ENCODE measurements at places on chromosomes 16 and 17. TPM values are rescaled to one million over a fixed set of nuclear protein-coding genes. Genes with fewer than 3 reads are reported as not detected.

The HEATR9 gene
- total RNA-seq = not detected

- H3K4me1 ChIP-seq = no peaks in the 10 kb centered on the region
- H3K27ac ChIP-seq = no peak overlapping the region
- H3K27me3 ChIP-seq = no peaks in the 10 kb centered on the region
- no peak for DNase-seq
Observed at GRCh38 chr16:89623511-89624261, 10.2 kb downstream of the DPEP1 start.

The MAPT gene
- total RNA-seq = 0.34 TPM

GRCh38 chr16:88346680-88347505, 35.9 kb upstream of the ZNF469 start:
- H3K27ac ChIP-seq = no peak overlapping the region
- no peak overlapping the region for H3K4me3 ChIP-seq
- no peaks in the 10 kb centered on the region for H3K36me3 ChIP-seq
- no peaks in the 10 kb centered on the region for H3K4me1 ChIP-seq

GRCh38 chr16:3074860-3075522, 9.6 kb downstream of the IL32 start:
- no peaks in the 10 kb centered on the region for H3K4me1 ChIP-seq
- no peaks in the 10 kb centered on the region for H3K36me3 ChIP-seq
- H3K27me3 ChIP-seq = no peaks in the 10 kb centered on the region

DNA sequence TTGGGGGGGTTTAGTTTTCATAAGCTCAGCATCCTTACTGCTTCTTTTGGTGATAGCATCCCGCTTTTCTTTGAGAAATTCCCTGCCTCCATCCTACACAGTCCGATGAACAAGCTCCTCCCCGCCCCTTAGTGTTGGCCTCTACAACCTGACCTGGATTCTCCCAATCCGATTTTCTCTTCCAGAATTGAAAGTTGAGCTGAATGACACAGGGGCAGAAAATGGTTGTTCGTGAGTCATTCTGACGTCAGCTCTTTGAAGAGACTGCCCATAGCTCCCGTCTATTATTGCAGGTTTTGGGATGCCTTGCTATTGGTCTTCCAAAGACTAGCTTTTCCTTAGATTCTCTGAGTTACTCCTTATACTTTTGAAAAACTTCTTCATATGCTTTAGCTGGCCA, 279.7 kb downstream of the SLC39A11 start:
- H3K27me3 ChIP-seq = no peaks in the 10 kb centered on the region
- H3K36me3 ChIP-seq = no peaks in the 10 kb centered on the region
- no peak overlapping the region for H3K27ac ChIP-seq

The CDRT15 gene
- total RNA-seq = not detected

DNA sequence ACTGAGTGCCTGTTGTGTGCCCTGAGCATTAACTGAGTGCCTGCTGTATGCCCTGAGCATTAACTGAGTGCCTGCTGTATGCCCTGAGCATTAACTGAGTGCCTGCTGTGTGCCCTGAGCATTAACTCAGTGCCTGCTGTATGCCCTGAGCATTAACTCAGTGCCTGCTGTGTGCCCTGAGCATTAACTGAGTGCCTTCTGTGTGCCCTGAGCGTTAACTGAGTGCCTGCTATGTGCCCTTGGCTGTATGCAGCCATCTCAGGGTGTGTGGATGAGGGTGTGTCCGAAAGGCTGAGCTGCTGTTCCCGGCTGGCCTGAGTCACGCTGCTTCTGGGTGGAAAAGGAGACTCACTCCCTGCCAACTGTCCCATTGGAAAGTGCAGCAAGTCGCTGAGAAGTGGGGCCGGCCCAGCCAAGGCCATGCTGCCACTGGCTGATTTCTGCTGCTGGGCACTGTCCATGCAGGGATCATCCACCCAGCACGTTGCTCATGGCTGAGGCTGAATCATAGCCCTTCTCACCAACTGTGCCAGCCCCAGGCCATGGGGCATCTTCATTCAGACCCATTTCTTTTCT, 113.8 kb downstream of the OR1D5 start:
- H3K27ac ChIP-seq = no peak overlapping the region
- no peak overlapping the region for H3K4me3 ChIP-seq
- no peaks in the 10 kb centered on the region for H3K27me3 ChIP-seq
- no peaks in the 10 kb centered on the region for H3K4me1 ChIP-seq

The SLC12A3 gene
- not detected for total RNA-seq

The MT1M gene
- not detected for total RNA-seq

DNA sequence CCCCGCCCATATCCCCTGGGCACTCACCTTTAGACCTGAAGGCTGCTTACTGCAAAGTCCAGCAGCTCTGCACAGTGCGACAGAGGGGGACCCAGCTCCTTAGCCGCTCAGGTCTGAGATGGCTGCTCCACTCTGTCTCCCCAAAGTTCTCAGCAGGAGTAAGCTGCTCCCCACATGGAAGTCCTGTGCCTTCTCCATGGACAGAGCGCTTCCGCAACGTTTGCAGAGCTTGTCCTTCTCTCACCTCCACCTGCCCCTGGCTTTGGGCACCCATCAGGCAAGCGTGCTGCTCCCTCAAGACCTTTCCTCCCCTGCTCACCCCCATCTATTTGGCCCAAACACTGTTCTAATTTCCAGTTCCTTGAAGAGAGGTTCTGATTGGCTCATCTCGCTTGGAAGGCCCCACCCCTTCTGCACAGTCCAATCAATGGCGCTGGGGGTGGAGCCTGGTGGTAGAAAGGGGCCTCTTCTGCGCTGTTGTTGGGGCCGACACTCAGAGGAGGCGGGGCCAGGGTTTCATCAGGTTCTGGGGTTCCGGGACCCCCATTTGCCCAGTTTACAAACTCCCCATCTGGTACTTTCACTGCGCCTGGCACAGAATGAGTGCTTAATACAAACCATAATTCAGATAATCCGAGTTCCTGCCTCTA, 137.2 kb downstream of the CYLD start:
- H3K36me3 ChIP-seq = no peaks in the 10 kb centered on the region
- H3K27me3 ChIP-seq = no peaks in the 10 kb centered on the region
- H3K4me3 ChIP-seq = no peak overlapping the region
- no peak overlapping the region for H3K27ac ChIP-seq
- H3K4me1 ChIP-seq = peaks cover 7% of the 10 kb centered on the region
- DNase-seq = no peak

- no peaks in the 10 kb centered on the region for H3K36me3 ChIP-seq
- no peaks in the 10 kb centered on the region for H3K27me3 ChIP-seq
- no peak overlapping the region for H3K4me3 ChIP-seq
- H3K27ac ChIP-seq = no peak overlapping the region
- no peaks in the 10 kb centered on the region for H3K4me1 ChIP-seq
- DNase-seq = no peak
Observed at GRCh38 chr17:79162012-79162963, 87.7 kb downstream of the ENGASE start.

The EMC6 gene
- total RNA-seq = 64.0 TPM

DNA sequence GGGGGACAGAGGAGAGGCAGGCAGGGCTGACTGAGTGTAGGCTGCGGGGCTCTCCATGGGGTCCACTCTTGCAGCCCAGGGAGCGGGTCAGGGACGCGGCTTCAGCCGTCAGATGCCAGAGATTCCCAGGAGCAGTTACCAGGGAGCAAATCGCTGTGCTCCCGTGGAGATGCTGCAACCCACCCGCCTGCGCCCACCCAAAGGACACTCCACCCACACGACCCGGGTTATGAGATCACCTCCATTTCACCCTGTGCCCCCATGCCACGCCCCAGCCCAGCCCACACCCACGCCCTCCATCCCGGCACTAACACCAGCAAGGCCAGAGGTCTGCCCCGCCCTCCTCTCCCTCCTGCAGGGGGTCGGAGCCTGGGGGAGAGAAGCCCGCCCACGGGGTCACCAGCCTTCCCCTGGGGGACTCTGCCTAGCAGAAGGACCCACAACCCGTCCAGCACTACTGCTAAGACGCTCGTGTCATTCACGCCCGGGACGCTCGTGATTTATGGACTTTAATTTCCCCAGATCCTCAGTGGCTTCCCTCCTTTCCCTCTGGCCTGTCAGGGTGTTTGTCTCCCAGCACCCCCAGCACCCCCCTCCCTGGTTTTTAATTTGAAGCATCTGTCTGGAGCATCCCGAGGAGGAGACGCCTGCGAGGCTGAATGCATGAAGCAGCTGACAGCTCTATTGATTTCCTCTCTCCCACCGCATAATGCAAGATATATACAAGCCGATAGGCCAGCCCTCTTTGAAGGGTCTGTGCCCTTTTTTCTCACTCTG, 6.7 kb upstream of the RPL38 start:
- no peak for DNase-seq
- peak overlapping the region; percentile 51 for H3K27ac ChIP-seq
- peaks cover 17% of the 10 kb centered on the region for H3K27me3 ChIP-seq
- H3K36me3 ChIP-seq = no peaks in the 10 kb centered on the region
- H3K4me3 ChIP-seq = no peak overlapping the region
- no peaks in the 10 kb centered on the region for H3K4me1 ChIP-seq

GRCh38 chr16:64882078-64882784, 239.6 kb downstream of the CDH11 start:
- no peak overlapping the region for H3K4me3 ChIP-seq
- H3K36me3 ChIP-seq = no peaks in the 10 kb centered on the region
- no peak for DNase-seq
- no peaks in the 10 kb centered on the region for H3K4me1 ChIP-seq
- H3K27me3 ChIP-seq = no peaks in the 10 kb centered on the region

The GRB7 gene
- total RNA-seq = 47.7 TPM

DNA sequence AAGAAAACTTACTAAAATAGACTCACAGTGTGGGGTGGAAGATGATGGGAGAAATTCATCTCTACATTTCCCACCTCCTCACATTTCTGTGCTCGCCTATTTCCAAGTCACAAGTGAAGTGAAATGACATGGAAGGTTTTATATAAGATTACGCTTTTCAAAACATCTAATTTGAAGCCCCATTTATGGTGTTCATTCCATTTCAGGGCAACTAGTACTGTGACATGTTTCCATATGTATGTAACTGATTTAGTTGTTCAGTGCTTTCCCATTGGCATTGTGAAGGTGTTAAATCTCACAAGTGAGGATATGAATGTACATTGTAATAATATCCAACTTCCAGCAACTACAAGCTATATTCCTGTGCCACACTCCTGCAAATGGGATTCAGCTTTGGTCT, 1174.8 kb downstream of the CDH11 start:
- no peaks in the 10 kb centered on the region for H3K27me3 ChIP-seq
- DNase-seq = no peak
- H3K36me3 ChIP-seq = no peaks in the 10 kb centered on the region
- no peaks in the 10 kb centered on the region for H3K4me1 ChIP-seq
- no peak overlapping the region for H3K27ac ChIP-seq

- peaks cover 2% of the 10 kb centered on the region for H3K4me1 ChIP-seq
- H3K36me3 ChIP-seq = no peaks in the 10 kb centered on the region
- no peak for DNase-seq
- H3K4me3 ChIP-seq = no peak overlapping the region
Observed at GRCh38 chr16:49366669-49367068, 6.9 kb upstream of the C16orf78 start.

- H3K36me3 ChIP-seq = no peaks in the 10 kb centered on the region
- no peaks in the 10 kb centered on the region for H3K4me1 ChIP-seq
- H3K4me3 ChIP-seq = no peak overlapping the region
- DNase-seq = no peak
- H3K27me3 ChIP-seq = no peaks in the 10 kb centered on the region
- peak overlapping the region; percentile 76 for H3K27ac ChIP-seq
Observed at GRCh38 chr17:57396511-57396921, 140.2 kb downstream of the MSI2 start.

DNA sequence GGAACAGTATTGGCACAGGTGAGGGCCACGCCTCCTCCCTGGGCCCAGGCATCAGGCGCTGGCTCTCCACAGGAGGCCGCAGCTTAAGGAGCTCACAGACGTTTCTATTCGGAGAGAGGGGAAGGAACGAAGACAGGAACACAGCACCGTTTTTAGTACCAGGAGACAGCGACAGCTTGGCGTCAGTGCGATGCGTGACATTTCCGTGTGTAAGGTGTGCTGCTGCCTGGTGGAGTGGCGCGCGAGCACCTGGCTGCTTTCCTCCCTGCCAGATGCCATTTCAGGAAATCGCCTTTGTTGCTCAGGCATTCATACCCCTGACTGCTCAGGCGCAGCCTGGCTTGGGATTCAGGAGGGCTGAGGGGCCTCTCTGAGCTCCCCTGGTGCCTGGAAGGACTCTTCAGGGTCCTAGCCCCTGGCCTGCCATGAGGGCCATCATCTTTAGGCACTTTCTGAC, 367.5 kb downstream of the CPPED1 start:
- H3K4me1 ChIP-seq = no peaks in the 10 kb centered on the region
- peak; percentile 82 for DNase-seq
- H3K4me3 ChIP-seq = no peak overlapping the region
- H3K27ac ChIP-seq = no peak overlapping the region
- no peaks in the 10 kb centered on the region for H3K27me3 ChIP-seq
- no peaks in the 10 kb centered on the region for H3K36me3 ChIP-seq

GRCh38 chr17:34055606-34056005, 199.5 kb upstream of the CCL2 start:
- H3K27me3 ChIP-seq = no peaks in the 10 kb centered on the region
- H3K27ac ChIP-seq = no peak overlapping the region

The MAP2K6 gene
- 53.0 TPM for total RNA-seq

GRCh38 chr17:66165537-66166123, 26.3 kb downstream of the CEP112 start:
- H3K4me3 ChIP-seq = no peak overlapping the region
- peaks cover 11% of the 10 kb centered on the region for H3K36me3 ChIP-seq
- H3K27me3 ChIP-seq = no peaks in the 10 kb centered on the region

The NPIPA2 gene
- total RNA-seq = 5.3 TPM

The PNMT gene
- total RNA-seq = not detected

DNA sequence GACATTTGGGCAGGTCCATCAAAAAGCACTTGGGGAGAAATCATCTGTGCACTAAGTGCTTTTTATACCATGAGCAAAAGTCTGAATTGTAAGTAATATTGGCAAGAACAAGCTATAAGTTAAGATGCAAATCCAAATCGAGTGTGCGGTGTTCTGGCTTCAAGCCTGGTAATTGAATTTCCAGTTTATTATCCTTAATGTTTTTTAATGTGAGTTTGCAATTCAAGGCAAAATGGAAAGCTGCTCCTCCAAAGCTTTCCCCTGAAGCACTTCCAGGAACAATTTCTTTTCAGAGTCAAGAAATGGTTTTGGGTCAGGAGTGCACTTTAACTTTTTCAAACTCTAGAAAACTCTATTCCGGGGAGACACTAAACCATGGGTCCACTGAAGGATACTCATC, 445.7 kb downstream of the TOX3 start:
- no peaks in the 10 kb centered on the region for H3K4me1 ChIP-seq
- no peaks in the 10 kb centered on the region for H3K36me3 ChIP-seq
- H3K27me3 ChIP-seq = no peaks in the 10 kb centered on the region
- DNase-seq = no peak

GRCh38 chr17:69326377-69327059, 415 bp downstream of the ABCA5 start:
- no peaks in the 10 kb centered on the region for H3K36me3 ChIP-seq
- H3K4me3 ChIP-seq = peak overlapping the region; percentile 87
- H3K27me3 ChIP-seq = peaks cover 29% of the 10 kb centered on the region

The SOX9 gene
- 1.3 TPM for total RNA-seq

- H3K36me3 ChIP-seq = no peaks in the 10 kb centered on the region
- peak; percentile 67 for DNase-seq
- H3K4me3 ChIP-seq = no peak overlapping the region
Observed at GRCh38 chr16:68790130-68790761, 53.1 kb upstream of the TANGO6 start.

GRCh38 chr16:49846800-49847199, 9.1 kb downstream of the ZNF423 start:
- no peak for DNase-seq
- no peaks in the 10 kb centered on the region for H3K27me3 ChIP-seq
- H3K4me3 ChIP-seq = no peak overlapping the region

The CMIP gene
- 58.7 TPM for total RNA-seq

Measured in endodermal cell (in vitro differentiated cells).